ENCODE measurements at places on chromosomes 2 and 18.

- DNase-seq, result no peak
Observed at GRCh38 chr2:203673933-203674332, 32.5 kb upstream of the CD28 start.

GRCh38 chr2:65834062-65834461 lies 401.7 kb upstream of the SPRED2 start:
- DNase-seq, result no peak

GRCh38 chr2:240161087-240161750 lies 20.8 kb upstream of the OTOS start:
- DNase-seq, result no peak

GRCh38 chr18:39424261-39424660 lies 1858.7 kb upstream of the CELF4 start:
- DNase-seq, result no peak

- DNase-seq, result no peak
Observed at GRCh38 chr2:170282851-170283250, 104.9 kb downstream of the MYO3B start.

- no peak for DNase-seq
Observed at GRCh38 chr2:8380566-8380965, 301.3 kb upstream of the ID2 start.

- DNase-seq, result no peak
Observed at GRCh38 chr2:156398176-156398575, 38.0 kb upstream of the GPD2 start.

- peak; percentile 97 for DNase-seq
Observed at GRCh38 chr2:69733342-69734034, 8.4 kb upstream of the ANXA4 start.

- DNase-seq, result no peak
Observed at GRCh38 chr2:7691961-7692656, 774.9 kb downstream of the RNF144A start.

- no peak for DNase-seq
Observed at GRCh38 chr2:137168552-137168951, 403.2 kb downstream of the THSD7B start.

DNA sequence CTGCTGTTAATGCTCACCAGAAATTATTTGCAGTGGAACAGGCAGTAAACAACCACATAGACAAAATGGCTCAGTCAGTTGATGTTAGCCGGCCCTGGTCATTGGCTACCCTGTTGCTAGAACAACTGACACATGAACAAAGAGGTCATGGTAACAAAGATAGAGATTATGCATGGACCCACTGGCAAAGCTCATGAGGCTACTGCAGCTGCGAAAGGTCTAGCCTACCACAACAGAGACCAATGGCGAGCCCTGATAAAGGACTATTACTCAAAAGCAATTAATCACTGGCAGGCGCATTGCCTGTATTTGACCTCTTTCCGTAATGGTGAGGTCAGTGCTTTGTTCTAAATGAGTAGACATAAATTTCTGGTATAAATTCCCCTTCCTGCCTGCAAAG lies 474.2 kb downstream of the DSC3 start:
- DNase-seq, result no peak

DNA sequence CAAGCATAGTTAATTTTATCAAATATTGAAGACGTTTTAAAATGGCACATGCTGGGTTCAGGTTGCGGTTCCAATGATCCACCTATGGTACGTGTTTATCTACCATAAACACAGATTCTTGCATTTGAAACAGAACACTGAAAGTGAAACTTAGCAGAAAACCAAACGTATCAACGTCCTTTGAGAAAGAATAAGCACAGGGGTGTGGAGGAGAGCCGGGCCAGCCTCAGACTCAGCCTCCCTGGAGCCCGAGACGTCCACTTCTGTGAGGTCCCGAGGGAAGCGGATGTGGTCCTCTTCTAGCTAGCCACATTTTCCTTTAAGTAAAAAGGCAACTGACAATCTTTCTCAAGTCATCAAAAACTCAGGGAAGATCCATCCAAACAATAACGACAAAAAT lies 195.9 kb downstream of the RTP5 start:
- no peak for DNase-seq

- DNase-seq, result no peak
Observed at GRCh38 chr2:176068419-176068832, 15.3 kb downstream of the EVX2 start.

GRCh38 chr2:178377046-178377445 lies 73.9 kb downstream of the PRKRA start:
- DNase-seq, result no peak

DNA sequence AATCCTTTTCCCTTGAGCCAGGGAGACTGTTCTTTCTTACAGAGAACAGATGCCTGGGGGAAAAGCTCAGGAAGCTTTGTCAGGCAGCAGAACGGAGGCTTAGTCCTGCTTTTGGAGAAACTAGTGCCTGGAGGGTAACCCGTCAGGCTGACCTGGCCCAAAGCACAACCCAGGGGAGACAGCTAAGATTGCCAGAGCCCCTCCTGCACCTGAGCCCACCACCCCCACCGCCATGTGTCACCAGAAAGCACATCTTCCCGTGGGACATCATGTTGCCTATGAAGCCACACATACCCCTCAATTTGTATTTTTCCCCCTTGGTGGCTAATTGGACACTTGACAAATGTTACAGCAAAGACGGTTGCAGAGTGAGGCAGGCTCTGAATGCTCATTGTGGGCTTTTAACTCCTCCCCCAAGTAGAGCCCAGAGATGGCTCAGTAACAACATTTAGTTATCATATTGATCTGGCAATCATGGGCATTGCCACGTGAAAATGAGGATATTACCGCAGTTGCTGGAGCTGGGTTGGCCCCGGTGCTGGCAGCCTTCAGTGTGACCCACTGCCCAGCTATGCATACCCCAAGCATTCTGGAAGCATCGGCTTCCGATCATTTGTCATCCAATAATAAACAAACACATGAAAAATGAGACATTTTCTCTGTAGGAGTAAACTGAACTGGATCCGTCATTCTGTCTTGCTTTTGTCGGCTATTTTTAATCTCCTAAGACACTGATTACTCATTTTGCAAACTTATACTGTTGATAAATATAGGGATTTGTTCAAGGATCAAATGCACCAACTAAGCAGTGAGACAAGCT lies 229.5 kb downstream of the ATAD2B start:
- DNase-seq, result peak; percentile 17

- DNase-seq, result no peak
Observed at GRCh38 chr2:13089971-13090370, 373.2 kb downstream of the TRIB2 start.

DNA sequence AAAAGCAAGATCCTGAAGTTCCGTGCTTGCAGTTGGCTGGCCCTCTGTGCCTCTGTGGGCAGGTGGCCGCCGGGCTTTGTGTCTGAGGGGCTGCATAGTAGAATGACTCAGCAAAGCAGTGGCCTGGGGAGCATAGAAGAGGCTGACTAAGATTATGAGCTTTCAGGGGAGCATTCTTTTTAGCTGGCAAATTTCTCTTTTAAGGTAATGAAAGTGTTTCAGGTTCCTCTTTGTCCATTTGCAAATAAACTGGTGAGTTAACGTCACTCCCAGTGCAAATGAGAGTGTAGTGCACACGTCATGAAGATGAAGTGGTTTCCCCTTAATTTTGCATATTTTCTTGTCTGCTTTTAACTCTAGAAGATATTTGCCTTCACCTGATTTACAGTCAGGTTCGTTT lies 98.6 kb downstream of the BCL2L11 start:
- DNase-seq, result no peak

- DNase-seq, result no peak
Observed at GRCh38 chr2:100182494-100183361, 40.3 kb upstream of the AFF3 start.

GRCh38 chr2:162243294-162243693 lies at the start of gene FAP:
FAP (minus strand) TSS chr2:162243445; CDS start chr2:162243327, 118 bp downstream.
- DNase-seq, result peak; percentile 22

DNA sequence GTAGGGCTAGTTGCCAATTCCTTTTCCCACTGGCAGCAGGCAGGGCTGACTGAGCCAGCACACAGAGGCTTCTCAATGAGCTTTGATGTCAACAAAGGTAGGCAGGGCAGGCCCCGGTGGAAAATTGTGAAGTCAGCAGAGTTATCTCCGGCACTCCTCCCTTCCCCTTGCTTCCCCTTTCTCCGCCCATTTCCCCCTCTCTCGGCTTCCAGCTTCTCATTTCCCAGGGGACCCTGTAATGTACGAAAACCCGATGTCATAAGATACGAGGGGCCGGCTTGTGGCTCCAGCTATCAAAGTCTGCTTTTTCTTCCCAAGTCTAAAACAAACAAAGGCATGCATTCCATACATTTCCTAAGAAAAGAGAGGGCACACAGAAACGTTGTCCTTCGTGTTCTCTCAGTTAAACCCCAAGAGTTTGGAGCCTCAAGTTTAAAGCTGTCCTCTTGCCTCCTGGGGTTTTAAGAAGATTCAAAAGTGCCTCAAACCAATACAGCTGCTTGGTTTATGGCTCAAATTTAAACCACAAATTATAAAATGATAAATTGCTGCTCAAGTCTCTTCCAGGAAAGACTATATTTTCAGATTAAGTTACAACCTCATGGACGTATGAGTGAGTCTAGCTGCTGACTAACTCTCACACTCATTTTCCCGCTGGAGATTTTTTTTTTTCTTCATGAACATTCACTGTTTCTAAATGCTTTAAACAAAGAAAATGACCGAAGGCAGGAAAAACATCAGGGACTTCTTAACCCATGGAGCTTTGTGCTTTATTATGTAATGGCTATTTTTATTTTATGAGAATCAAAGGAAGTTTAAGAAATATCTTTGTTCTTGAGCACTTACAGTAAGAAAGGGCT lies 27.2 kb upstream of the EML4 start:
- peak; percentile 58 for DNase-seq

DNA sequence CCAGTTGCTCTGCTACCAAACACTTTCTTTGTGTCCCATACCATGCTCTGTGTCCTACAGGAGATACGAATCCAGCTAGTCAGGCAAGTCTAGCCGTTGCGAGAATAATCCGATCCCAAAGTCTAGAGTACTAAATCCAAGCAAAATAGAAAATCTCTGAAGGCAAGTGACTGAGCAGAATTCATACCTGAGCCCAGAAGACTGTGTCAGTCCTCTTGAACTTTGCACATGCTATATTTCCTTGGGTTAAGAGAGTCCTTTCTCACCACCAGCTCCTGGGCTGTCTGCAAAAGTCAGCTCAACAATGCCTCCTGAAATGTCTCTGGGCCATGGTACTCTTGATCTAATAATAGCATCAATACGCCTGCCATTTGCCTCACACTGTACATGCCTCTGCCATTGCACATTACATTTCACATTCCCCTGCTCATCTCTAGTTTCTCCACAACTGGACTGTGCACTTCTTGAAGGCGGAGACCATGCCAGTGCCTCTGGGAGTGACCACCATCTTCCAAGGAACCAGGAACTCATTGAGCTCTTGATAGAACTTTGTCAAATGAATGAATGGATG lies 265.8 kb upstream of the ID2 start:
- no peak for DNase-seq

GRCh38 chr18:79911344-79912270 lies 39.8 kb downstream of the SLC66A2 start:
- no peak for DNase-seq

DNA sequence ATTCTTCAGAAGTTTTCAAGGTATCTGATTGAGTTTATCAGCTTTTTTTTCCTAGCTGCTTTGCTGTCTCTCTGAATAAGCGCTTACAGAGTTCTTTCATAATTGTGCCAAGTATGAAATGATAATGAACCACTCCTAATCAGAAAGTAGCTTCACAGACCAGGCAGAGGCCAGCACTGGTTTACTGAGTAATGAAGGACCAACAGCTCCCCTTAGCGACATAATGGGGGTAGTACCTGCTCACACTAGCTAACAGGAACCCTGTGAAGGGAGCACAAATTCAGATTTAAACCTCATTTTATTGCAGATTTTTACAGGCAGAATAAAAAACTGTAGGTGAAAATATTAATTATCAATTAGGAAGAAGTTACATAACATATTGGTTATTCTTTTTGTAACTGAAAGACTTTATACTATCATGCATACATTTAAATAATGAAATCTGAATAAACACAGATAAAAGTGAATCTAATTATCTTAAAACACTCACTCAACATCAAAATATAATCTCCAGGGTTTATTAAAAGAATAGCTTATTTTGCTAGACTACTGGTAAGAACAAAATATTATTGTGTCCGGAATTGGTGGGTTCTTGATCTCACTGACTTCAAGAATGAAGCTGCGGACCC lies 53.7 kb upstream of the LRRC30 start:
- peak; percentile 31 for DNase-seq

DNA sequence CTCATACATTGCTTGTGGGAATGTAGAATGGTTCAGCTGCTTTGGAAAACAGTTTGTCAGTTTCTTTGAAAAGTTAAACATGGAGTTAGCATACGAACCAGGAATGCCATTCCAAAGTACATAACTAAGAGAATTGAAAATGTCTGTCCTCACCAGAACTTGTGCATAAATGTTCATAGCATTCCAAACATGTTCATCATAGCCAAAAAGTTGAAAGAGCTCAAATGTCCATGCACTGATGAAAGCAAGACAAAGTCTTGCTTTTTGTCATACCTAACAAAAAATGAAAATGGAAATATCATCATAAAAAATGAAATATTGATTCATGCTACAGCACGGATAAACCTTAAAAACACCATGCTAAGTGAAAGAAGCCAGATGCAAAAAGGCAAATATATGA lies 408.8 kb upstream of the UBE2E3 start:
- DNase-seq, result no peak

DNA sequence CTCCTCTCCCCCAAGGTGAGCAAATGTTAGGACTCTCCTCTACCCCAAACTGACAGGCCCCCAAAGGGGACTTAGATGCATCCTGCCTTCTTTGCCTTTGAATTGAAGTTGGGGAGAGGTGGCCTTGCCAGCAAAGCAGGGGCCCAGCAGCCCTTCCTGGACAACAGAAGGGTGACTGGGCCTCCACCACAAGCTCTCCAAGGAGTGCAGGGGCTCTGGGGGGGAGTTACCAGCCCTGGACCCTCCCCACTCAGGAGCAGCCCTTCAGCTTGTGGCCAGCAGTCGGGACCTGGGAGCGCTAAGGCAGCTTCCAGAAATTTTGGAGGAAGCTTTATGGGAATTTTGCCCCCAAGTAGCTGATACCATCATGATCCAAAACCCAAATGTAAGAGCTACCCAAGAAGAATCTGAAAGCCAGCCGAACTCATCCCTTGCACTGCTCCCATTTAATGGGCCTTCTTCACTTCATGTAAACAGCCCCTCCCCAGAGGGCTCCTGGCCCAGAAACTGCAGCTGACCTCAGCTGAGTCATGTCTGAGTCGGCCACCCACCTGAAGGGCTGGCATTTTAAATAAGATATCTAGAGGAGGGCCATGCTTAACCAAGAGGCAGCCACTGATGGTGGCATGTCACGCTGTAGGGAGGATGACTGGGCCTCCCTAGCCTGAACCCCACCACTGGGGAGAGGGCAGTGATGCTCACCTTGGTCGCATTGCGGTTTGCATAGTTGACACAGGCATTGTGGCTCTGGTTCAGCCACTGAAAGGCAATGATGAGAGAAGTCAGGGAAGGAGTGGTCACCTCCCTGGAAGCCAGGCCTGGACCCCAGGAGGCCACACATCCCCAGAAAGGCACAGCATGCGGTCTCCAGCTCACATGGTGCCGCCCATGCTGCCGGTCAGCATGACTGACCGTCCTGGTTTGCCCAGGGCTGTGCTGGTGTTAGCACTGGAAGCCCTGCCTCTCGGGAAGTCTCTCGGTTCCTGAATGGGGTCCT lies 71.5 kb downstream of the SFXN5 start:
- no peak for DNase-seq

- DNase-seq, result peak; percentile 28
Observed at GRCh38 chr2:221431477-221431876, 140.6 kb downstream of the EPHA4 start.

- DNase-seq, result no peak
Observed at GRCh38 chr2:68889500-68889899, 18.3 kb upstream of the BMP10 start.

Measured in NCI-H446 (cell line).